H9 (cell line): ENCODE measurements at places on chromosomes 3 and 15. TPM values are rescaled to one million over a fixed set of nuclear protein-coding genes. Genes with fewer than 3 reads are reported as not detected.
A peak's percentile ranks its signal among the peaks of the same experiment; 100 is the strongest.

GRCh38 chr3:12983319-12983718 is 89.9 kb downstream of the IQSEC1 start:
- H3K36me3 ChIP-seq, result peaks cover 4% of the 10 kb centered on the region; the same call in 2 of the 3 replicates
- no peak overlapping the region for H3K27ac ChIP-seq
- H3K4me3 ChIP-seq, result no peak overlapping the region
- no peaks in the 10 kb centered on the region for H3K27me3 ChIP-seq
- H3K4me1 ChIP-seq, result no peaks in the 10 kb centered on the region

DNA sequence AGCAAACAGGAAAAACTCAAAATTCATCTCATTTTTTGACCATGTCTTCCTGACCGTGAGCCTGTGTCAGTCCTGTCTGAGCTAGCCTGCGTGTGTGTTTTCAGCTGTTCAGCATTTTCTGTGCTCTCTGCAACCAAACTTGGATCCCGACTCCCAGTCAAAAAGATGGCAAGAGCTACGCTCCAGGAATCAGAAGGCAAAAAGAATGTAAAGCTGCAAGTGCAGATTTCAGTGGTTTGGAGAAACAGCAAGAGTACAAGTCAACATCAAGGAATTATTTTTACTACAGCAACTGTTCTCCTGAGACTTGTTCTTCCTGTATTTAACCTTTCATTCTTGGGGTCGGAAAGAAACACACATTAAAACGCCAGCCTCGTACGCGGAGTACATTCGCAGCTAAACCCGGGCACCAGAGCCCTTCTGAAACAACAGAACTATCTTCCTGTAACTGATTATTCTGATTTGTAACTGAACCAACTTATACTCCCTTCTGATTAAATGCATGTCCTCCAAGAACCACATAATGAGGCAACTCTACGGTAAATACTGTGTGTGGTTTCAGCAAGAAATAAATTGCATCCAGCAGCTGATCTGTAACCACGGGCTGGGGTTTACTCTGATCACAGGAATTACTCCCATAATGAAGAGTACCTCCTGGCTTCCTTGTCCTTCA is 107.4 kb downstream of the LRIG1 start:
- no peak overlapping the region for H3K4me3 ChIP-seq
- no peaks in the 10 kb centered on the region for H3K4me1 ChIP-seq
- H3K27me3 ChIP-seq, result no peaks in the 10 kb centered on the region

DNA sequence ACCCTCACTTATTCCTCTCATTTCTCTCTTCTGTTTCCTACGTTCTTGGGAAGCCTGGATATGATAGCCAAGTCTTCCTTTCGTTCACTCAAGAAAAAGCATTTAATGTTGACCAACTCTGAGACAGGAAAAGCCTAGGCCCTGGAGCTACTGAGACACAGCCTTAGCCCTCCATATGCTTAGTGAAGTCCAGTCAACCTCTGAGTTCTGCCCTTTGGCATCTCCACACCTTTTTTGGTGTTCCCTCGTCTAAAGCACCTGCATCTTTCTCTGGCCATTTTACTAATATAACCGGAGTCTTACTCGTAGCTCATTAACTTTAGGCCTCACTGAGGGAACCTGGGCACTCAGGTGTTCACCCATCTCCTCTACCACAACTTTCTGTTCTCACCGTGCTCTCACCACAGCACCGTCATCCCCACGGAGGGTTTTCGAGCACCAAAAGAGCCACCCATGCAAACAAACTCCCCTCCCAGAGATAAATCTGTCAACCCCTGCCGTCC is 632 bp downstream of the MTHFS start:
- H3K4me3 ChIP-seq, result peak overlapping the region; percentile 92
- no peaks in the 10 kb centered on the region for H3K4me1 ChIP-seq
- DNase-seq, result no peak
- peaks cover 15% of the 10 kb centered on the region for H3K36me3 ChIP-seq
- H3K27me3 ChIP-seq, result no peaks in the 10 kb centered on the region
- no peak overlapping the region for H3K27ac ChIP-seq

DNA sequence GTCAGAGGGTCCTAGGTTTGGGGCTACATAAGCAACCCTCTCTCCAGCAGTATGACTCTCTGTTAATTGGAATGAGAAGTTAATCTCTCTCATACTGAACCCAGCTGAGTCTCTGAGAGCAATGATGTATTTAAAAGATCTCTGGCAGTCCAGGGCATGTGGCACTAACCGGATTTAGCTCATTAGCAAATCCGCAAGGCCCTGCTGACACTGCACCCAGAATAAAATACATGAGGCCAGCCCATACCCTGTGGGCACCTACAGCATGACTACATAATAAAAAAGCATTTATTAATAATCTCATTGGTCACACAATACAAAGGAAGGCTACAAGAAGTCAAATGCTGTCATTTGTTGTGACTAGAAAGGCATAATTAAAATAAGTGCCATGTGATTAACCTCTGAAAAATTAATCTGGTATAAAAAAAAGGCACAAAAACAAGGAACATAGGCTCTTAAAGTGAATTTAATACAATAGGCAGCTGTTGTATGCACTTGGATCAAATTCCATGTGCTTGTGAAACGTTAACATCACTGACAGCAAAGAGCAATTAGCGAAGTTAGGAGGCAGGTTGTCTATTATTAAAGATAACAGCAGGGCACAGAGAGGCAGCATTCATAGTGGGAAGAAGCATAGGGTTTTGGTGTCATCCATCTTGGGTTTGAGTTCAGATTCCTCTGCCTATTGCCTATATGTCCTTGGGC is 381.2 kb downstream of the WDR72 start:
- no peaks in the 10 kb centered on the region; the same call in 1 of the 2 replicates for H3K4me1 ChIP-seq
- H3K36me3 ChIP-seq, result no peaks in the 10 kb centered on the region
- no peak overlapping the region for H3K27ac ChIP-seq
- no peaks in the 10 kb centered on the region for H3K27me3 ChIP-seq

DNA sequence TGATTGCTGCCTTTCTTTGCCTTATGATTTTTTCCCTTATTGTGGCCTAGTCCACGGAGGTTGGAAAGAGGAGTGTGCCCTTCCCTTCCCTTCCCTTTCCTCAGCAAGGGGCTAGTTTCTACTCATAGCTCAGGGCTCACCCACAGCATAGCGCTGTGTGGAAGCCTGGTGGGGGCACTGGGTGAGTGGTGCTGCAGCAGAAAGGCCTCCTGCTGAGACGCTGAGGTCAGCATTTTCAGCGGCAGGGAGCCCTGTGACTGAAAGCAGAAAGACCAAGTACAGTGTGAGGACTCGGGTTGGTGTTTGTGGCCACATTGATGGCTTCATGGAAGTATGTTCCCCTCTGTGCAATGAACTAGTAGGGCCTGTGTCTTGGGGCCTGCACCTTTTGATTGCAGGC is 21.9 kb downstream of the CACNA1D start:
- H3K27me3 ChIP-seq, result no peaks in the 10 kb centered on the region; the same call in 1 of the 2 replicates
- no peak overlapping the region for H3K27ac ChIP-seq
- H3K4me3 ChIP-seq, result no peak overlapping the region
- no peak for DNase-seq
- H3K4me1 ChIP-seq, result peaks cover under 1% of the 10 kb centered on the region; the same call in 1 of the 2 replicates
- no peaks in the 10 kb centered on the region for H3K36me3 ChIP-seq

GRCh38 chr3:129560269-129560787 is 17.4 kb downstream of the H1-8 start:
- no peaks in the 10 kb centered on the region for H3K27me3 ChIP-seq
- peak overlapping the region; percentile 3; the same call in 1 of the 3 replicates for H3K4me3 ChIP-seq
- DNase-seq, result no peak
- no peak overlapping the region for H3K27ac ChIP-seq

- H3K36me3 ChIP-seq, result no peaks in the 10 kb centered on the region
- H3K27me3 ChIP-seq, result no peaks in the 10 kb centered on the region; the same call in 1 of the 2 replicates
- H3K27ac ChIP-seq, result no peak overlapping the region
These were observed 25.3 kb upstream of the C15orf61 start for GRCh38 chr15:67495585-67495984.

DNA sequence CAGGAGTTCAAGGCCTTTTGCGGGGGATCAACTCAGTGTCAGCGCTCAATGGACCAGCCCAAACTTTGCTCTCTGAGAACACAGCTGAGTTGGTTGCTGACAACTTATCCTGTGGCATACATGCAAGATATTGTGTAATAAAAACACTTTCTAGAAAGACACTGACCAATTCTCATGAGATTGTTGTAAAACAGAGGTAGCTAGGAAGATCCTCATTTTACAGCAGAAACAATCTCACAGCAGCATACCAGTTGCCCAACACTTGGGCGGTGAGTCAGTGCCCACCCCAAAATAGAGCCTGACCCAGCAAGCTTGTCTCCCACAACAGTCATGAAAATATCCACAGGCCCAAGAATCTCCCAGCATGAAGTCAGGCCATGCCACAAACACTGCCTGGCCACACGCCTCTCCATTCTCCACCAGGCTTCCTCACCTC is 18.2 kb downstream of the KLHL6 start:
- no peaks in the 10 kb centered on the region for H3K36me3 ChIP-seq
- DNase-seq, result no peak
- no peak overlapping the region for H3K27ac ChIP-seq

DNA sequence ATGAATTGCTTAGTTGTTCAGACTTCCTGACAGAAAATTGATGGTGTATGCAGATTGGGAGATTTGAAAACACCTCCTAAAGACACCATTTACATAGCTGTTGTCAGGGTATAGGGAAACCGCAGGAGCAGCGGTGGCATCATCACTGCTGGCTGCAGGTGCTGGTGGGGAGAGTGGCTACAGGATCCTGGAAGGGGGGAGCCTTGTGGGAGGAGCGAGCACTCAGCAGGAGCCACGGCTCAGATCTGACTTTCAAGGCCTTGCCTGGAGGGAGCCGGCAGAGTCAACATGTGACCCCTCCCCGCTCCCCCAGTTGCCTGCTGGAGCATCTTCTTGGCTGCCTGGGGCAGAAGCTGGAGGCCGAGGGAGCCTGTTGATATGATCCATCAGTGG is 26.1 kb downstream of the EDEM1 start:
- H3K27ac ChIP-seq, result peak overlapping the region; percentile 2
- peak overlapping the region; percentile 61; the same call in 2 of the 3 replicates for H3K4me3 ChIP-seq
- no peaks in the 10 kb centered on the region for H3K27me3 ChIP-seq
- DNase-seq, result peak; percentile 92

- H3K36me3 ChIP-seq, result no peaks in the 10 kb centered on the region
- H3K27ac ChIP-seq, result no peak overlapping the region
- no peak overlapping the region for H3K4me3 ChIP-seq
- H3K27me3 ChIP-seq, result no peaks in the 10 kb centered on the region
- no peaks in the 10 kb centered on the region for H3K4me1 ChIP-seq
These were observed 67.0 kb upstream of the ACAN start for GRCh38 chr15:88736204-88736603.

DNA sequence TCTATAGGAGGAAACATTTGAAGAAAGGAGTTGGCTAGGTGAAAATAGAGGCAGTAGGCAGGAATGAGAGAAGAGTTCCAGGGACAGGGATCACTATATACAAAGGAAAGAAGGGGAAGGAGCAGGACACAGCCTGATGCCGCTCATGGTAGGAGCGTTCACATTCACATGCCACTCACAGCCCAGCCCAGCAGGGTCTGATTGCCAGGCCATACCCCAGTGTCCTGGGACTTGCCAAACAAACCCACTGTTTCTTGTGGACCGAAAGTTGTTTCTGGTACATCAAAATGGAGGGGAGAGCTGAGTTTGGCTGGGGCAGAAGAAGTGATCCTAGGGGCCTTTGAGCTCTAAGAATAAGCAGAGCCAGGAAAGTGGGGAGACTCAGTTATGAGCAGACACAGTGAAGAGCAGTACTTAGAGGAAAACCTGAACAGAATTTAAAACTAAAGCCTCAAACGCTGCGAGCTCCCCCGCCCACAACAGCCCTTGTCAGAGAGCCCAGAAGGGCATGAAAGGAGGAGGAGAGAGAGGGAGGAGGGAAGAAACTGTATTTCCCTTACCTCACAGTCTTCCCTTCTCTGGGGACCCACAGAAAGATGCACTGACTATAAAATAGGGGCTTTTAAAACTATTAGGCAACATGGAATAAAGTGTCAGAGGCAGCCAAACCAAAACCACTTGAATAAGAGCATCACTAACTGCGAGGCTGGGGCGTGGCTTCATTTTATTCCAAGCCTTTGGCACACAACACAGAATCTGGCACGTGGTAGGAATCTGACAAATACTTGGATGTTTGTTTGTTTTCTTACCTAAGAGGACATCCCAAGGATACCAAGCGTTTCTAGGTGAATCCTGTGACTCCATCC is 129.0 kb downstream of the RPL22L1 start:
- no peak for DNase-seq
- peaks cover 6% of the 10 kb centered on the region for H3K36me3 ChIP-seq
- no peak overlapping the region for H3K4me3 ChIP-seq
- no peaks in the 10 kb centered on the region; the same call in 1 of the 2 replicates for H3K27me3 ChIP-seq
- no peak overlapping the region for H3K27ac ChIP-seq

- no peak overlapping the region for H3K4me3 ChIP-seq
- H3K36me3 ChIP-seq, result no peaks in the 10 kb centered on the region
- no peaks in the 10 kb centered on the region for H3K27me3 ChIP-seq
- H3K4me1 ChIP-seq, result no peaks in the 10 kb centered on the region
These were observed 72.6 kb upstream of the CTXND1 start for GRCh38 chr15:80324545-80325080.

- H3K27me3 ChIP-seq, result no peaks in the 10 kb centered on the region
- no peak overlapping the region for H3K27ac ChIP-seq
- no peaks in the 10 kb centered on the region for H3K4me1 ChIP-seq
- H3K4me3 ChIP-seq, result no peak overlapping the region
These were observed 23.5 kb downstream of the IL12A start for GRCh38 chr3:160012108-160012507.

GRCh38 chr15:48467801-48468200 is 136.6 kb downstream of the DUT start:
- no peak for DNase-seq
- no peaks in the 10 kb centered on the region; the same call in 1 of the 2 replicates for H3K27me3 ChIP-seq
- H3K36me3 ChIP-seq, result 0 out of 2 replicates have a peak, but pooled peaks cover 2% of the 10 kb centered on the region

DNA sequence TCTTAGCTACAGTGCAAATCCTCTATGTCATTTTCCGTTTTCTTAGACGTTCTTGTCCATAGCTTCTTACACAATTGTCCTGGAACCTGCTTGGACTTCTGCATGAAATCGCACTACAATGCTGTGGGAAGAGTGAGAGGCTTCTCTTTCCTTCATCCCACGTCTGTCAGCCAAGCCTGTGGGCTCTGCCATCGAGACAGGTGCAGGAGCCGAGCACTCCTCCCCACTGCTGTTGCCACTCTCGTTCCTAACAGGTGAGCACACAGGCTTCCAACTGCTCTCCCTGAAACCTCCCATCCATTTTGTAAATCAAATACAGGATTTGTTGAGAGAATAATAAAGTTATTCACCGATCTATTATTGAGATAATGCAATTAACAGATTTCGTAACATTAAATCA is 23.5 kb downstream of the ZXDC start:
- H3K4me3 ChIP-seq, result no peak overlapping the region
- no peak for DNase-seq
- H3K4me1 ChIP-seq, result no peaks in the 10 kb centered on the region
- peaks cover 39% of the 10 kb centered on the region for H3K36me3 ChIP-seq

GRCh38 chr3:188352196-188352927 is 198.4 kb downstream of the LPP start:
- no peak for DNase-seq
- no peaks in the 10 kb centered on the region for H3K27me3 ChIP-seq
- no peaks in the 10 kb centered on the region for H3K36me3 ChIP-seq
- H3K27ac ChIP-seq, result no peak overlapping the region

Gene CHDH
- 8.2 and 11.0 TPM in 2 replicates for total RNA-seq

Gene ERC2
- 15.4 and 15.5 TPM in 2 replicates for total RNA-seq

Gene RBPMS2
- total RNA-seq, result 181 and 185 TPM in 2 replicates

Gene AADAC
- total RNA-seq, result not detected in 2 replicates

Gene UNC13C
- total RNA-seq, result 0.02 TPM in 1 of 2 replicates, not detected in the other

Gene SCN11A
- 0.17 and 0.20 TPM in 2 replicates for total RNA-seq

Gene CDCP1
- 12.9 and 14.1 TPM in 2 replicates for total RNA-seq

Gene LRTM1
- total RNA-seq, result not detected in 2 replicates

Gene CACNA2D2
- total RNA-seq, result 27.7 and 28.1 TPM in 2 replicates

Gene GDPGP1
- 6.7 and 9.7 TPM in 2 replicates for total RNA-seq

Gene ANKDD1A
- total RNA-seq, result 3.7 TPM in 2 replicates

Gene TRIM71
- 364 and 376 TPM in 2 replicates for total RNA-seq
